D721Med (cell line): ENCODE measurements at places on chromosomes 4 and X.

DNA sequence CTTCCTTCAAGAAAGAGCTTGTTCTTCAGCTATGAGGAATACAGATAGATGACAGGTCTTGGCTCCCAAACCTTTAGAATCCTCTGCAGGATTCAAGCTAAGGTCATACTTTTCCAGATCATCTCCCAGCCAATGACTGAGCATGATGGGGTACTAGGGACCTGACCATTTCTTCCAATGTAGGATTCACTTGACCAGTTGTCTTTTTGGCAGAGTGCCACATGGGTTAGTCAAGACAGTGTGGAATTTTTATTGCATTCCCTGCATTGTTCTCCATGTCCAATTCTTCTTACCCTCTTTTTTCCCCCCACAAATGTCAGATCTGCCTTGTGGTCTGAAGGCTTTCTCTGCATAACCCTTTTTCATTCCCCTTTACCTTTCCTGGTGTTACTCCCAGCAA is 99.5 kb downstream of the CCSER1 start:
- DNase-seq, result no peak

DNA sequence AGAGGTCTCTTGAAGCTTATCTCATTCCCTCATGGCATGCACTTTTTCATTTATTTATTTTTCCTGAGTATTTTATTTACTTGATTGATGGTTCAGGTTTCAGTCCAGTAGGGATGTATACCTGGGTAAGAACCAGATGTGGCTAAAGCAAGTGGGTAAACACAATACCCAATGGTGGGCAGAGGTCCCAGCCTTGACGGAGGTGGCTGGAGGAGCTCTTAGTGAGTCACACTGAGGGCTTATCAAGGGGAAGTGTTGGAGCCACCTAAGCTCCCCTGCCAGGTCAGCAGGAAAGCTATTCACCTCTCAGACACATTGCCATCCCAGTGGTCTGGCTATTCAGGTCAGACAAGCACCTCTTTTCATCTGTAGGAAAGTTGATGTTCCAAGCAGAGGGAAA is 236.2 kb upstream of the MAGEB16 start:
- no peak for DNase-seq

DNA sequence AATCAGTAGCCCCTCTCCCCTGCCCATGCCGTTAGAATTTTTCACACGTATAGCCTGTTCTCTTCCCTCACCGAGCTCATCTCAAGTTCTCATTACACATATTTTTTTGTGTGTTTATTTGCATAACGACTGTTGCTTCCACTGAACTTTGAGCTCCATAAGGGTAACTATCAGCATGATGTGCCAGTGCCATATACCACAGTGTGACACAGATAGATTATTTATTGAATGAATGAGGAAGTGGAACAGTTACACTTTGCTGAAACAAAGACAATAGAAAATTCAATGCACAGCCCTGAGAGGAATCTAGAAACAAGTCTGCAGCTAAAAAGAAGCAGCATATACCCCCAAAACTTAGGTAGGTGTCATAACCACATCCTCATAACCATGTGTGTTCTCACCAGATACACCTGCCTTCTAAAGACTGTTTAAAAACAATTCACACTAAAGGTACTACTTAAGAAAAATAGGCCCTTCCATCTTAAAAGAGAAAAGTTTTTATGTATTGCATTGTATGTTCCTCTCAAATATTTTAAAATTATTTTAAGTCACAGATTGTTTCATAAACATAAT is 389.9 kb downstream of the PACRGL start:
- DNase-seq, result no peak

DNA sequence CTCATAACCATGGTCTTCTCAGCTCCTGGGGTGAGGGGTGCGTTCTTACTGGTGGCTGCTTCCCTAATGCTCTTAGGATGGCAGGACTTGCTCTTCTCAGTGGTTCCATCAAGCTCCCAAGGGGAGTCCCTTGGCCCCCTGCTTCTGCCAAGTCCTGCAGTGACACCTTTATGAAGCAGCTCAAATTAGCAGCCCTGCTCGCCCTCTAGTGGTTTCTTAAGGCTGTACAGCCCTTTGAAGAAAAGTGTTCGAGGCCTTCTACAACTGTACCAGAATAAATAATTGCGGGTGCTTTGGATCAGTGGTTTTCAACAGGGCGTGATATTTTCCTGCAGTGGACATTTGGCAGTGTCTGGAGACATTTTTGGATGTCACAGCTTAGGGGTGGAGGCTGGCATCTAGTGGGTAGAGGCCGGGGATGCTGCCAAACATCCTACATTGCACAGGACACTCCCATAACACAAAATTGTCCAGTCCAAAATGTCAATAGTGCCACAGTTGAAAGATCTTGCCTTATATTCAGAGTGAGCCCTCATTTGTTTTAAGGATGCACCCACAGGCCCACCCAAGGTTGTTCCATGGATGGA is 204.7 kb upstream of the S100G start:
- no peak for DNase-seq

- no peak for DNase-seq
Measured at GRCh38 chrX:146581981-146582712, 227.4 kb upstream of the CXorf51B start.

- DNase-seq, result no peak
Measured at GRCh38 chrX:82649645-82650044, 858.4 kb upstream of the POU3F4 start.

DNA sequence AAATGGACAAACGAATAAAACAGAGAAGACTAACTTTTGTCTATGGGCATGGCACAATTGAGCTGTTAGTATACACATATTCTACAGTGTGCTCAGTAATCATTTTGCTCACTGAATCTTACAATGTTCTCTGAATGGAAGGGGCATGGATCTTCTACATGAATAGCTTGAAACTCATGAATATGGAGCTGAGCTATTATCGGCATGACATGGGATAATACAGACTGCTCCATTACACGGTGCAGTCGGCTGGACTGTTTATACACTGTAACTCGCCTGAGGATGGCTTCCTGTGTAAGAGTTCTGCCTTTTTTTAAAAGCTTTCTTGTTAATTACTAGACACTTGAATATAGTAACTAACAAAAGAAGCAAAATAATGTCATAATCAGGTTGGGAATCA is 368.5 kb upstream of the MAD2L1 start:
- no peak for DNase-seq

DNA sequence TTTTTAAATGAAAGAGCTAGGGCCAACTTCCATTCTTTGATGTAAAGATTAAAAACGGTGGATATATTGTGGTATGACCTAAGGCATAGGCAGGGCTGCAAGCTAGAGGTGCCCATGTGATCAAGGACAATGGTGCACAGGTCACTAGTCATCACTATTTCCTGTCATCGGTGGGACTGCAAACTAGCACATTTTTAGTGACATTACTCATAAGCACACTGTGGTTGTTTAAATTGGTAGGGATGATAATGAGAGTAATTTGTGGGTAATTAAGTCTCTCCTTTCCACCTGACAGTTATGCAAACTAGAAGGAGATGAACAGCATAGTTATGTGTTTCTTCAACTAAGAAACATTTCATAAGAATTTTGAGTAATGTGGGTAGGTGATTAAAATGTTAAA is 85.4 kb downstream of the GPRIN3 start:
- DNase-seq, result no peak

DNA sequence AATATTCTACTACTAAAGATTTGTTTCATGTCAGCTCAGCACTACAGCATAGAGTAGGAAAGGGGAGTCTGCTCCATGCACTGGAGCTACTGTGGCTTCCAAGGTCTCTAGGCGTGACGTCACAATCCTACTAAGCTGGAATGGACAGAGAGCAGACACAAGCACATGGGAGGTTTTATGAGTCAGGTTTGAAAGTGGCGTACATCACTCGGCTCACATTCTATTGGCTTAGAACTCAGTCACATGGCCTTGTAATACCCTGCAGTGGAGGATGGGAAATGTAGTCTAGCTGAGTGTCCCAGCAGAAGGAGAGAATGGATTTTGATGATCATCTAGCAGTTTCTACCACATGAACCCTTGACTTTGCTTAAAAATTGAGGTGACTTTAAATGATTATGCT is 624.8 kb upstream of the ATOH1 start:
- no peak for DNase-seq
